ENCODE measurements at places on chromosomes 3 and 15.

- DNase-seq: no peak
Observed at GRCh38 chr3:185677146-185677829, 91.2 kb downstream of the SENP2 start.

DNA sequence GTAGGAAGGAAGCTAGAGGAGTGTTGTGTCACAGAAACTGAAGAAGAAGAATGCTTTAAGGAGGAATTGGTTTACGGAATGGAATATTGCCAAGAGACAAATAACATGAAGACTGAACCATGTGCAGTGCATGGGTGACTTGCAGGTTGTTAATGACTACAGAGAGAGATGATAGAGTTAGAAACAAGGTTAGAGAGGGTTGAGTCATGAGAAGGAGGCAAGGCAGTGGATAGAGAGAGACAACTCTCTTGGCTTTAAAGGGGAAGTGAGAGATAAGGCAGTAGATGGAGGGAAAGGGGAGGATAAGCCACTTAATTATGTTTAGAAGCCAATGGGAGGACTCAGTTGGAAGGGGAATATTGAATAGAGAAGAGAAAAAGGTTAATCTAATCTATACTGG is 119.3 kb upstream of the CCNL1 start:
- no peak for DNase-seq

DNA sequence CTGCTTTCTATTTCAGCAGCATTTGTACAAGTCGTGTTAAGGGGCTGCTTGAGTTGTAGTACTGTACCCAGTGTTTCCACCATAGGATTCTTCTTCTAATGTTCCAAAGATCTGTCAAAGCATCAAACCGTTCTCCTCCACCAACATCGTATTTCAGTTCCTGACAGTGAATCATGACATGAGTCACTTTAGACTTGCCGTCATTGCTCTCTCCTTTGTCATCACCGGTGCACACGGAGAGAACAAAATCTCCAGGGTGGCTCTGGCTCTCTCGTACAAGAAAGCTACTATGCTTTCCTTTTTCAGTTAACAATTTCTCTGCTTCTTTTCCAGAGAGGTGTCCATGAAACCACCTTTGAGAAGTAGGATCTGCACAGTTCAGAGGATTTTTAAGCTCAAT is 270.9 kb upstream of the CCDC54 start:
- DNase-seq: no peak

DNA sequence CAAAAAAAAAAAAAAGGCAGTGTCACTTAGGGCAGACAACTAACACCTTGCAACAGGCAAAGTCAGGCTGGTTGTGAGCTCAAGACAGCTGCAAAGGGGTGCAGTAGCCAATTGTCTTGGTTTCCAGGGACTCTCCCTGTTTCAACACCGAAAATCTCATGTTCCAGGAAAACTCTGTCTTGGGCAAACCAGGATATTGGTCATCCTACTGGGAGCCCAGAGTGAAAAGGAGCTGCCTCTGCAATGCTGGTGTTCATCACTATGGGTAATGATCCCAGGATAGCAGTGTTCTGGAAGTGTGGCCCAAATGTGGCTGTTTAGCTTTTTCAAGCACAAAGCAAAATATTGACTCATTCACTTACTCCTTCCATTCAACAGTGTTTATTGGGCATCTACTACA is 82.6 kb downstream of the ARHGAP31 start:
- DNase-seq: no peak

GRCh38 chr15:99873451-99873850 is 140.2 kb upstream of the LYSMD4 start:
- no peak for DNase-seq

DNA sequence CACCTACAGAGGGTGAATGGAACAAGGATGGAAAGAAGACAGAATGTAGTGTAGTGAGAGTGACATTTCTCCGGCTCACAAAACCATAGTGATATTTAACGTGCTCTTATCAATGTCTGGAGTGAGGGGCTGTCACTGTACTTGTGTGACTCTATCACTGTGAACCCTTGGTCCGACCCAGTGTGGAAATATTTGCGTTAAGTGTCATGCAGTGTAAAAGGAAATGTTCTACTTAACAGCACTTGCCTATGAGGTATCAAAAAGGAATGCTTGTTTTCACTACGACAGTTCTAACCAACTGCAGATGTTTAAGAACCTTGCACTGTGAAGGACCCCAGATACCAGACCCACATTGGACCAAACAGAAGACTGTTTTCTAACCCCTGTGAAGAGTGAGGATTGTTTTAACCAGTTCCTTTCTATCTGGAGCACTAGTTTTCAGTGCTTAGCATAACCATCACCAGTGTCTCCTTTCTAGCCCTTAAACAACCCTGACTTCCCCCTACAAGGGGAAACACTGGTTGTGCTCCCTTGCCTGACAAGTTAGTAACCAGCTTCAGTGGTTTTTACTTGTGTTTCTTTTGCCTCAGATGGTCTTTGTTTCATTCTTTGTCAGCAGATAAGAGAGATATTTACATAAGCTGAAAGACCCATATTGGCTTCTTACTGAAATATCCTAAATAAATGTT is 144.7 kb upstream of the ABHD17C start:
- no peak for DNase-seq

DNA sequence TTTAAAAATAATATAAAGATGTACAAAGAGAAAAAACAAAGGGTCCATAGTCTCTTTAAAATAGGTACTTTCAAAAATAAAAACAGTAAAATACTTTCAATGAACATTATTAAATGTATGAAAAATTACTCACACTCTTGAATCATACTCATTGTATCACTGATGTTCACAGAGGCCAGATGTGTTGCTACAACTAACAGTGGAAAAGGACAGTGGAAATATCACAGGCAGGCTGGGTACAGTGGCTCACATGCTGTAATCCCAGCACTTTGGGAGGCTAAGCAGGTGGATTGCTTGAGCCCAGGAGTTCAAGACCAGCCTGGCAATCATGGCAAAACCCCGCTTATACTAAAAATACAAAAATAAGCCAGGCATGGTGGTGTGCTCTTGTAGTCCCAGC is 26.8 kb downstream of the NPHP3 start:
- no peak for DNase-seq

- DNase-seq: no peak
Observed at GRCh38 chr3:143450632-143451031, 331.1 kb downstream of the CHST2 start.

- no peak for DNase-seq
Observed at GRCh38 chr15:71254491-71254890, 139.2 kb downstream of the THSD4 start.

DNA sequence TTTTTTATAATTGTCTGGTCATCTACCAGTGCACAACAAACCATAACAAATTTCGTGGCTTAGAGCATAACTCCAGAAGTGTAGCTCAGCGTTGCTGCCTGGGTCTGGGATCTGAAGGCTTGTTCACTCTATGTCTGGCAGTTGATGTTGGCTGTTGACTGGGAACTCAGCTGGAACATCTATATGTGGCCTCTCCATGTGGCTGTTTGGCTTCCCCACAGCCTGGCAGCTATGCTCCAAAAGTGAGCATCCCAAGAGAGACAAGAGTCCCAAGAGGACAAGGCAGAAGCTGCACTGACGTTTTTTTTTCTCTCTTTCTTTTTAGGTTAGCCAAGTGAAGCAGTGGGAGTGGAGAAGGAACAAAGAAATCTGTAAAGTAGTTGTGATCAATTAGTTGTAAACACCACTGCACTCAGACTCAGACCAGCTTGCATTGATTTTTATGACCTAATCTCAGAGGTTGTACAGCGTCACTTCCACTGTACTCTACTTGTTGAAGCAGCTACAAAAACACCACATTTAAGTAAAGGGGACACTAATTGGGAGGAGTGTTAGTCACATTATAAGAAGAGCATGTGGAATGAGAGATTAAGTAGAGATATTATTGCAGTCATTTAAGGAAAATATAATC is 2.5 kb upstream of the GPR176 start:
- DNase-seq: peak; percentile 4

DNA sequence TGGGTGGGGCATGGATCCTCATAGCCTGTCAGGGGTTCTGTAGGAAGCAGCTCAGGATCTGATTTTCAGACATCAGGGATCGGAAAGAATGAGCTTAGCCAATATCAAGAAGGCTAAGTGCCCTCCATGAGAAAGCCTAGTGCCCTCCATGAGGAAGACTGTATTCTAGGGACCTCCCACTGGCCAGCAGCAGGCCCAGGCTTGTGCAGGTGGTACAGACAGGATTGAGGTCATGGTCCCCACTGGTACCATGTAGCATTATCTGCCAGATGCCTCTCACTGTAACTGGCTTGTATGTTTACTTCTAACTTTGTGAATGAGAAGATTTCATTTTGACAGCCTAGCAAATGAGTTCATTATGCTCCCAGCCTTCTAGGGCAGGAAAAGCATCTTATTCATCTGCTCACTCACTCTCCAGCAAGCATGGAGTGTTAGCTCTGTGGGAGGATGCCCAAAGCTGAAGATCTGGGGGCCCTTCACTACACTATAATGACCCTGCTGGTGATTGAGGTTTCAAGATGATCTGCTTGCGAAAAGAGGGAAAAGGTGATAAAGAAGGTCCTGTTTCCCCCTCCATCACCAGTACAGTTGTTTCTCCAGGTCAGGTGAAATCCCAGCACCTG is 7.5 kb downstream of the EPHB1 start:
- DNase-seq: no peak
